NCI-H146 (cell line): ENCODE measurements at places on chromosomes 4 and X.
A peak's percentile ranks its signal among the peaks of the same experiment; 100 is the strongest.

GRCh38 chr4:53563824-53564223 lies 27.5 kb downstream of the LNX1 start:
- DNase-seq, result no peak

DNA sequence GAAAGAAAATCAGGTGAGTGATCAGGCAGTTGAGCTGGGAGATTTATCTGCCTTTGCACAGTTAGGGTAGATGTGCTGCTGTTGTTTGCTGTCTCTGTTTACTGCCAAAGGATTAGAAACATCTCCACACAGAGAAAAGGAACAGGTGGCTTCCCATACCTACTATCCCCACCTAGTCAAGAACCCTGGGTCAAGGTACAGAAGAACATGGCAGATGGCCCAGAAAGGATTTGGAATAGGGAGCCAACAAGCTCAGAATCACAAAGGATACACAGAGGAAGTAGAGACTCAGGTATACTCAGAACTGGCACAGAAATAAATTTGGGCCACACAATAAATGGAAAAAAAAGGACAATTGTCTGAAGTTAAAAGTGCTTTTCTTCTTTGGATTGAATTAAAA lies 64.3 kb downstream of the TIGD2 start:
- DNase-seq, result no peak

GRCh38 chr4:41646862-41647261 lies 101.7 kb downstream of the PHOX2B start:
- DNase-seq, result no peak

DNA sequence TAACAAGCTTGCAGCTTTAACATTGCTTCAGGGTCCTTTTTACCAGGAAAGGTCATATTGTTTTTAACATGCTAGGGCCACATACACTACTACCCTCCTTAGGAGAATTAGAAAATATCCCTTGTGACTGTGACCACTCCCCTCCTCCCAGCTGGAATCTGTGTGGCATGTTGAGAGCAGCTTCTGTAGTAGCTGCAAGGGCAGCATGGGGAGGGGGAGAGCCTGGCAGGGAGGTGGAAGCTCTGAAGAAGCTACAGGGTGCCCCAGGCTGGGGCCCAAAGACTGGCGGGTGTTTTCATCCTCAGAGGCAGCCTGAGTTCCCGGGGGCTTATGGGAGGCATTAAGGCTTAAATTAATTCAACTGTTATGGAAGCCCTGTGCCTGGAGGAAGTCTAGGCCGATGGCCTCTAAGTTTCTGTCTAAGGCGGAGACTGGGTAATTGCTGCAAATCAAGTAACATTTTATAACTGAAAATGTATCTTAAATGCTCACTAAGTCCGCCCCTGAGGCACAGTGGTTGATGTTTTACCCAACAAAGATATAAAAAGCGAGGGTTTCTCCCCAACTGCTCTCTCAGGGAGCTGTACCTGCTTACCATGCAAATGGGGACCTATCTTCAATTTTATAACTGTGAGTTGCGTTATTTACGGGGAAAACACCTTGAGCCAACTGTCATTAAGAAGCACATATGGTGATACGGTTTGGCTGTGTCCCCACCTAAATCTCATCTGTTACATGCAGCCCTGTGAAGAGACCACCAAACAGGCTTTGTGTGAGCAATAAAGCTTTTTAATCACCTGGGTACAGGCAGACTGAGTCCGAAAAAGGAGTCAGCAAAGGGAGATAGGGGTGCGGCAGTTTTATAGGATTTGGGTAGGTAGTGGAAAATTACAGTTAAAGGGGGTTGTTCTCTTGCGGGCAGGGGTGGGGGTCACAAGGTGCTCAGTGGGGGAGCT lies 37.4 kb upstream of the STS start:
- no peak for DNase-seq

- DNase-seq, result no peak
Measured at GRCh38 chrX:50736656-50737055, 77.3 kb downstream of the SHROOM4 start.

DNA sequence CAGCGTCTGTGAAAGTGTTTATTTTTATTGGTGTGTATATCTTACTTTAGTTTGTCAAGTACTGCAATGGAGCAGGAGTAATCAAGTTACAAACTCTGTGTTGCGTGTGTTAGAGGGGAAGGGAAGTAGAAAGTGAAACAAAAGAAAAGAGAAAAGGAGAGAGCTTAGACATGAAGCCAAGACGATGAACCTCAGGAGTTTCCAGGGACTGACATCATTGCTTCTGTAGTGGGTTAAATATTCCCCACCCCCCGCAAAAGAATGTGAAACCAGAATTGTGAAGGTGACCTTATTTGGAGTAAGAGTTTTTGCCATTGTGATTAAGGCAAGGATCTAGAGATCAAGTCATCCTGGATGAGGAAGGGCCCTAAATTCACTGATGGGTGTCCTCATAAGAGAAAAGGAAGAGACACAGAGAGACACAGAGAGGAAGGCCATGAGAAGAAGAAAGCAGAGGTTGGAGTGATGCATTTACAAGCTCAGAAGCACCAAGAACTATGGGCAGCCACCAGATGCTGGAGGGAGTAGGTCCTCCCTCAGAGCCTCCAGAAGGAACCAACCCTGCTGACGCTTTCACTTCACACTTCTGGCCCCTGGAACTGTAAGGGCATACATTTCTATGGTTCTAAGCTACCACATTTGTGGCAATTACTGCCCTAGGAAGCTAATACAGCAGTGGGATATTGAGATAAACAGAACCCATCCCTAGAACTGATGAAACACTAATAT lies 173.6 kb upstream of the SFRP2 start:
- no peak for DNase-seq

- DNase-seq, result no peak
Measured at GRCh38 chr4:78299565-78299972, 242.4 kb downstream of the FRAS1 start.

DNA sequence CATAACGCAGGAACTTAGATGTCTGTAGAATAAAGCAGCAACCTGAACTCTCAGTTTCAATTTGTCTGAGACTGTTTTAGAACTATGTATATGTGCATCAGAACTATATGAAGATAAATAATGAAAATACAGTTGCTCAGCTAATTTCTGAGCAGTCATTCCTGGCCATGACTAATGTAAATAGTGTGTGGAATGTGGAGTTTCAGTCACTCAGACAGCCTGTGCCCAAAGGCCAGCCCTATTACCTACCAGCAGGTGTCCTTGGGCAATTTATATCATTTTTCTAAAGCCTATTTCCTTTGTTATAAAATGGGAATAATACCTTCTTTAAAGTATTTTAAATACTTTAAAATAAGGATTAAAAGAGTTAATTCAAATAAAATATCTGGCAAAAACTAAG lies 56.0 kb upstream of the RELL1 start:
- DNase-seq, result no peak

- no peak for DNase-seq
Measured at GRCh38 chr4:158182736-158183135, 9.9 kb upstream of the GASK1B start.

DNA sequence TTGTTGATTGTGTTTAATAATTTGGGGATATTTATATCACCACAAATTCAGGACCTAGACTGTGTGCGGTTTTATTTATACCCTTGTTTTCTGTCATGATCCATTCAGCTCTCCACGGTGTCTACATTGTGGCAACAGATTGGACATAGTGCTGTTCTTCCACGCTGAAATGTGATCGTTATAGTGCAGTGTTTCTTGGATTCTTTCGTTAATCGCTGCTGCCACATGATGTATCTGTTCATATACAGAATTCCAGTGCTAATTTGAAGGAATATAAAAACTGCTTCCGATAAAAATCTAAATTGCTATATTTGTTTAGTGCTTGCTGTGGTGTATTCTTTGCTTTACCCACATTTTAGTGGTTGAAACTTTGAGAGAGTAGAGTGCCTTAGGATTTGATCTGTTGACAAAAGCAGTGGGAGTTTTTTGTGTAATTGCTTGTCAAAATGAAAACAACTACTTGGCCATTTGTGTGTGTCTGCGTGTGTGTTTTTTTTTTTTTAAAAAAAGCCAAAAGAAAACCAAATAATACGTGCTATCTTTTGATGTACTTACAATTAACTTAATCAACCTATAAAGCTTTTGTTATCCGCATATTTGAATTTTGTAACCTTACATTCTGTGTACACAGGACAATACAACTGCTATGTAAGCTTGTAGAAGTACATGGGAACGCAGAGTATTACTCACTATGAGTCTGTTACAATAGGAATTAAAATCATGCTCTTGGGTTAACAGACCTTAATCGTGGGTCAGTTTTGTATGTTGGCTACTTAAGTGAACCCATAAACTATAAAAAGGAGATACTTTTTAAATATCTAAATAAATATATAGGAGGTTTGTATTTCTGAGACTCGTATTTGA lies 353.3 kb downstream of the ARHGAP24 start:
- no peak for DNase-seq

GRCh38 chrX:133587818-133588217 lies 172.5 kb upstream of the GPC4 start:
- no peak for DNase-seq

GRCh38 chrX:22389556-22390179 lies 117.0 kb downstream of the CBLL2 start:
- DNase-seq, result peak; percentile 49

- DNase-seq, result no peak
Measured at GRCh38 chrX:148664995-148665394, 164.6 kb downstream of the AFF2 start.

- DNase-seq, result no peak
Measured at GRCh38 chr4:80425124-80426100, 89.9 kb downstream of the CFAP299 start.

GRCh38 chrX:154300816-154301215 lies 5.2 kb downstream of the TKTL1 start:
- no peak for DNase-seq

DNA sequence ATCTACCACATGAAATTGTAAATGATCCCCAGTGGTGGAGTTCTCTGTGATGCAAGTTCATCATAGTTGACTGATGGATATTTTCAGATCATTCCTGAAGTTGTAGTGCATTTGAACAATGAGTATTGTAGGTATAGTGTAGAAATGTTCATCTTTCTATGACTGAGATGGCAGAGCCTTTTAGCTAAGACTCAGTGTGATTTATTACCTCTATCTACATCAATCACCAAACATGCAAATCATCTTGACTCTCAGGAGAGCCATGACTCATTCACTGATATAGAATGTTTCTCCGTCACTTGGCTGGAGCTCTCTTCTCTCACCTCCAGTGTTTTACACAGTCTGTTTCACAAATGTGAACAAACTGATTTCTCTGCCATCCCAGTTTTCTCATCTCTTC lies 392.6 kb downstream of the IL1RAPL1 start:
- no peak for DNase-seq

DNA sequence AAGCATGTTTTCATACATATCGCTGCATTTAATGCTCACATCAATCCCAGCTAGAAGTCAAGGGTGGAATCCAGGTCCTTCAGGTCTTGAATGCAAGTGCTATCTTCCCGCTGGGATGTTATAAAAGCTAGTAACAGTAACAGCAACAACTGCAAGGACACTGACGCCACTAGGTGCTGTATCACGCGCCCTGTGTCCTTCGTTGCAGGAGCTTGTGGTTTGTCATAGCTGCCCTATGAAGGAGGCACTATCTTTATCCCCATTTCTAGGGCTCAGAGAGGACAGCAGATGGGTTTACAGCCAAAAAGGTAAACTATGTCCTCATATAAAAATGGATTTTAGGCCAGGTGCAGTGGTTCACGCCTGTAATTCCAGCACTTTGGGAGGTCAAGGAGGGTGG lies 202.9 kb downstream of the NSUN7 start:
- DNase-seq, result no peak

DNA sequence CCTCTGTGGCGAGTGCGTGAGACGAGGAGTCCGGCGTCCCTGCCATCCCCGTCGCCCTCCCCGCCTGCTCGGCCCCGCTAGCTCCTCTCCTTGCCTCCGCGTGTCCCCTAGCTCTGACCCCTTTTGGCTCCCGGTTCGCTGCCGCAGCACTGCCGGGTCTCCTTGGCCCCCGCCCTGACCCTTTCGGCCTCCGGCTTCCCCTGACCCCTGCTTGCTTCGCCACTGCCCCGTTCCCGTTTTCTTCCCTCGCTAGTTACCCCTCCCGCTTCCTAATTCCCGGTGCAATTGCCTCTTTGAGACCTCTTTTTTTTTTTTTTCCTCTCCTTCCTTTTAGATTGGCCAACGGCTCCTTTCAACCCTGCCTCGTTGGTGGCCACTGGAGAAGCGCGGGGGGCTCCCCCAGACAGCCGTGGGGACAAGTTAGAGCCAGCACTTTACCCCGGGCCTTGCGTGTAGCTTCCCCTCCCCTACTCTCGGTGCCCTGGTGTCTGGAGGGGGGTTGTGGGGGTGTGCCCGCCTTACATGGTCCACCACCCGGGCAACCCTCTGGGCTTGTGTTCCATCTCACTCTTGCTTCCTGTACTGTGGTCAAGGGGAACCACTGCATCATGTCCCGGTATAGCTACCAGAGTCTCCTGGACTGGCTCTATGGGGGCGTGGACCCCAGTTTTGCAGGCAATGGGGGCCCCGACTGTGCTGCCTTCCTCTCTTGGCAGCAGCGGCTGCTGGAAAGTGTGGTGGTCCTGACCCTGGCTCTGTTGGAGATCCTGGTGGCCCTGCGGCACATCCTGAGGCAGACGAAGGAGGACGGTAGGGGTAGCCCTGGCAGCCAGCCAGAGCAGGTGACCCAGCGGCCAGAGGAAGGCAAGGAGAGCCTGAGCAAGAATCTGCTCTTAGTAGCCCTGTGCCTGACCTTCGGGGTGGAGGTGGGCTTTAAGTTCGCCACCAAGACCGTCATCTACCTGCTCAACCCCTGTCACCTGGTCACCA lies 548 bp downstream of the TMEM164 start:
- peak; percentile 24 for DNase-seq

- DNase-seq, result no peak
Measured at GRCh38 chrX:120753413-120754251, 122.0 kb downstream of the CT47B1 start.

DNA sequence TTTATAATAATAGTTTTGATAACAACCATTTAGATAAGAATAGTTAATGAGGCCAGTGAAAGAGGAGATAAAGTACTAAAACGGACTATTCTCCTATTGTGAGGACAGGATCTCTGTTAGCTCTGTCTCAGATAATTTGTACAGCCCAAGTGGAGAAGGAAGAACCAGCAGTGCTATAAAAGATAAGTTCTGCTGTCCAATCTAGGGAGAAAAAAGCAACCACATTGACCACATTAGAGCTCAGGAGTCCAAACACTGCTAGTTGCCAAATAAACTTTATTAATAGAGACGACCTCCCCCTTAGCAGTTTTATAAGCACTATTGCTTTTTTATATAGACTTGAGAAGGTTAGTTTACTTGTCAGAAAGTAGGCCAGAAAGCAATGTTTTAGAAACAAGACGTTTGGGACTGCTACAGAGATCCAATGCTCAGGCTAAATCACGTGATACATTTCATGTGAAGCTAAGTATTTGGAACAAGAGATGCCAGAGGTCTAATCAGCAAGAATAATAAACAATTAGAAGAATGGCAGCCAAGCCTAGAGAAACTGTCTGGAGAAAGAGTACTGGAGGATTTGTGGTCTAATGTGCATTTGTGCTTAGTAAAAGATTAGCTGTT lies 15.9 kb downstream of the IL15 start:
- no peak for DNase-seq

GRCh38 chr4:173091362-173091761 lies 77.2 kb upstream of the GALNT7 start:
- DNase-seq, result no peak

- no peak for DNase-seq
Measured at GRCh38 chrX:46553935-46554334, 8.7 kb upstream of the ZNF674 start.

GRCh38 chrX:103607364-103608305 lies at the start of gene TCEAL3:
TSS of gene TCEAL3 (plus strand) at chrX:103607963. CDS start at chrX:103609065, 1,102 bp downstream.
- peak; percentile 72 for DNase-seq

- DNase-seq, result no peak
Measured at GRCh38 chr4:107432451-107432850, 287.6 kb downstream of the PAPSS1 start.

GRCh38 chr4:158050942-158051341 lies 121.9 kb downstream of the GASK1B start:
- DNase-seq, result no peak
